ENCODE measurements at places on chromosomes 12 and 14.

DNA sequence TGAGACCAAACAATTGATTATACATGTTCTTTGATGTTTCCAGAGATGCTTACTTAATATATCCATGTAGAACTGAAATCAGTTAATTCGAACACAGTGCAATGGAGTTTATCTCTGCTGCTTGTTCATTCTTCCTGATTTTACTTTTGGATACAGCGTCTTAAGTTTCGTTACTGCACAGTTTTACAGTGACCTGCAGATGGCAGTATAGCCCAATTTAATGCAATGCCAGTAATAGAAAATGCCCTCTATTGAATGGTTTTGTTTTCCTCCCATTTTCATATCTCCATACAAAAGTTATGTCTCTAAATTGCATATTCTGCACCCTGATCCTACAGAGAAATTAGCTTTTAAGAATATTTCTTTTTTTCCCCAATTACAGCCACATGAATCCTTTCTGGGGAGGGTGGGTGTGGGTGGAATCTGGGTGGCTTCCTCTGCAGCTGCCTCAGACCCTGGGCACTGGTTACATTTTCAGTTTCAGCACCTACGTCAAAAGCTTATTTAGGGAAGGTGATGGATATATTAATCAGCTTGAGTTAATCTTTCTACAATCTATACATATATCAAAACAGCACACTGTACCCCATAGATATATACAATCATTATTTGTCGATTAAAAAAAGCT is 101.1 kb upstream of the DCD start:
- DNase-seq, result peak; percentile 51

DNA sequence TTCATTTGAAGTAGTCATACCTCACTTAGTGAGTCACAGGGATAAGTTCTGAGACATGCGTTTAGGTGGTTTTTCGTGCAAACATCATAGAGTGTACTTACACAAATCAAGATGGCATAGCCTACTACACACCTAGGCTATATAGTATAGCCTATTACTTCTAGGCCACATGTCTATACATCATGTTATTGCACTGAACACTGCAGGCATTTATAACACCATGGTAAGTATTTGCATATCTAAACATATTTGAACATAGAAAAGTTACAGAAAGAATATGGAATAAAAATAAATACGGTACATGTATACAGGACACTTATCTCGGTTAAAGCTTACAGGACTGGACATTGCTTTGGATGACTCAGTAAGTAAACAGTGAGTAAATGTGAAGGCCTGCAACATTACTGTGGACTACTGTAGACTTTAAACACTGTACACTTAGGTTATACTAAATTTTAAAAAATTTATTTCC is 670.6 kb downstream of the SLC16A7 start:
- DNase-seq, result no peak

DNA sequence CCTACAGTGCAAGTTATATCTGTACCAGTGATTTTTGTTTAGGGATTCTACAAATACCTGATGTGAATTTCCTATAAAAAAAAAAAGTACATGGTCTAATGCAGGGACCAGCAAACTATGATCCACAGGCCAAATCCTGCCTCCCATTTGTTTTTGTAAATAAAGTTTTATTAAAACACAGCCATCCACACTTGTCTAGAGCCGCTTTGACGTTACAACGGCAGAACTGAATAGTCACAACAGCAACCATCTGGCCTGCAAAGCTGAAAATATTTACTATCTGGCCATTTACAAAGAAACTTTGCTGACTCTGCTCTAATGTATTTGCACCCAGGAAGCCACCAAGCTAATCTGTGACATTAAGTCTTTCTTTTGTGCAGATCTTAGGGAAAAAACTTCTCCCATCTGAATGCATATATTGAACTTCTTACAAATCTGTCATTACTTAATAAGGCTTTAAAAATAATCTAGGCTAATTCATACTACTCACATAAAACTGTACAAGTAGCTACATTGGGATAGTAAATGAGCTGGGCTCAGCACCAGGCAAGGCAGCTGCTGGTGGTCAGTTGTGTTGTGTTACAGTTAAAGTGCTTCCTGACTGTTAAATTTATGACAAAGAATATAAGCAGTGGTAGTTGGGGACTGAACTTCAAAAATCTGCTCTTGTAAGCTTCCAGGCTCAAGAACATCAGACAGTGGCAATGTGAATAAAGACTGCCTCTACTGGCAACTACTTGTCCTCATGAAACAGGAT is 303.3 kb downstream of the MED13L start:
- no peak for DNase-seq

- no peak for DNase-seq
Measured at GRCh38 chr14:57420986-57421385, 30.6 kb downstream of the NAA30 start.

DNA sequence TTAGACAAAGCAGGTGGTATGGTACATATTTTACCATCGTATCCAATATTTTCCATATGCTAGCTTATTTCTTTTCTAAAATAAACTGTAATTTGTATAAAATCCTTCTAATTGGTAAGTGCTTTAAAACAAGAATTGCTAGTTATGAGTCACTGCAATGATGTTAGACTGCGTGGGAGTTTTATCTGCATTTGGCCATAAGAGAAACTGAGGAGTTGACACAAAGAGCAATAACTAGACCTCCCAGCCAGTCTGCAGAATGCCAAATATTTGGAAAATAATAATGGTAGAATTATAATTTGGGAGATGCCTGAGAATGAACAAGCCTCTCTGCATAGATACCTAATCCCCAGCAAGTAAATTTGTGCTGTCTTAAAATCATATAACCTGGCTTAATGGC is 61.7 kb upstream of the PTPRR start:
- DNase-seq, result no peak

DNA sequence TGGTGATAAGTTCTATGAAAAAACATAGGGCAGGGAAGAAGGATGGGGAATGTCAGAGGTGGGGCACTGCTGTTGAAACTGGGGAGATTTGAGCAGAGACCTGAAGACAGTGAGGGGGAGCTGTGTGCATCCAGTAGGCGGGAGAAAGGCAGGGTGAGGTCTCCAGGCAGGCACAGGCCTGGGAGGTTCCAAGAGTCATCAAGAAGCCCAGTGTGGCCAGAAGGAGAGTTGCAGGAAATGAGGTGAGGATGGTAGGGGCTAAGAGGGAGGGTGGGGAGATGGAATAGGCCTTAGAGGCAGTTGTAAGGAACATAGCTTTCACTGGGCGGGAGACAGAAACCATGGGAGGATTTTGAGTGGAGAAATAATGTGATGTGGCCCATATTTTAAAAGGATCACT is 341.8 kb downstream of the GLT1D1 start:
- no peak for DNase-seq

Measured in HEK293T (cell line).